A375 (cell line): ENCODE measurements at places on chromosomes 3 and 15. TPM values are rescaled to one million over a fixed set of nuclear protein-coding genes. Genes with fewer than 3 reads are reported as not detected.

Gene RHOV
- 3.7 and 5.9 TPM in 2 replicates for total RNA-seq

Gene ASB14
- total RNA-seq = not detected in 2 replicates

Gene SST
- total RNA-seq = not detected in 2 replicates

Gene P2RY13
- not detected in 2 replicates for total RNA-seq

Gene RAB6B
- 0.41 and 1.9 TPM in 2 replicates for total RNA-seq

Gene CCDC50
- total RNA-seq = 68.0 and 78.6 TPM in 2 replicates

Gene GRK7
- not detected in 2 replicates for total RNA-seq

Gene ZNF385D
- 1.9 and 4.2 TPM in 2 replicates for total RNA-seq

Gene SKOR1
- 0.53 and 1.1 TPM in 2 replicates for total RNA-seq

Gene GRM7
- total RNA-seq = 0.15 and 0.40 TPM in 2 replicates

Gene SLC27A2
- 0.34 TPM in 2 replicates for total RNA-seq

Gene ISY1
- total RNA-seq = 49.6 and 60.6 TPM in 2 replicates

Gene MYO1E
- total RNA-seq = 115 and 147 TPM in 2 replicates

Gene LRTM1
- total RNA-seq = not detected in 2 replicates

Gene SPINK8
- not detected in 2 replicates for total RNA-seq

Gene ARPP21
- total RNA-seq = 1.6 and 1.9 TPM in 2 replicates

Gene SLC30A4
- 1.8 and 3.5 TPM in 2 replicates for total RNA-seq

Gene FBXO40
- not detected in 2 replicates for total RNA-seq

Gene INSYN1
- 2.1 and 2.6 TPM in 2 replicates for total RNA-seq

Gene GPR171
- total RNA-seq = not detected in 2 replicates

Gene LDHAL6B
- total RNA-seq = not detected in 2 replicates

Gene SLC12A8
- total RNA-seq = 1.2 and 2.6 TPM in 2 replicates

Gene STRIT1
- not detected in 2 replicates for total RNA-seq

Gene IQCH
- total RNA-seq = 3.2 and 4.8 TPM in 2 replicates

Gene EXD1
- total RNA-seq = not detected in 2 replicates

Gene SNTN
- not detected in 2 replicates for total RNA-seq

Gene ADAM10
- total RNA-seq = 183 and 184 TPM in 2 replicates

Gene PCNP
- total RNA-seq = 59.0 and 62.9 TPM in 2 replicates

Gene PRSS50
- not detected in 2 replicates for total RNA-seq

Gene RSRC1
- total RNA-seq = 47.2 and 63.8 TPM in 2 replicates

Gene SNX22
- total RNA-seq = 0.88 and 1.9 TPM in 2 replicates

Gene LIPH
- 0.04 TPM in 1 of 2 replicates, not detected in the other for total RNA-seq

Gene OXSR1
- total RNA-seq = 39.6 and 40.4 TPM in 2 replicates

Gene SNAP23
- total RNA-seq = 70.8 and 72.3 TPM in 2 replicates

Gene MAGEL2
- 0.08 and 0.15 TPM in 2 replicates for total RNA-seq

Gene PYGO1
- 3.0 and 4.8 TPM in 2 replicates for total RNA-seq

Gene TMEM158
- 17.0 and 17.2 TPM in 2 replicates for total RNA-seq

Gene CEP70
- total RNA-seq = 17.8 and 23.8 TPM in 2 replicates

Gene TTLL13
- 0.19 TPM in 1 of 2 replicates, not detected in the other for total RNA-seq

Gene NR1I2
- total RNA-seq = not detected in 2 replicates

Gene CCR9
- total RNA-seq = not detected in 2 replicates

Gene CKMT1B
- total RNA-seq = 1.3 TPM in 1 of 2 replicates, not detected in the other

Gene C3orf49
- total RNA-seq = not detected in 2 replicates
